ENCODE measurements at places on chromosomes 12 and 14.

DNA sequence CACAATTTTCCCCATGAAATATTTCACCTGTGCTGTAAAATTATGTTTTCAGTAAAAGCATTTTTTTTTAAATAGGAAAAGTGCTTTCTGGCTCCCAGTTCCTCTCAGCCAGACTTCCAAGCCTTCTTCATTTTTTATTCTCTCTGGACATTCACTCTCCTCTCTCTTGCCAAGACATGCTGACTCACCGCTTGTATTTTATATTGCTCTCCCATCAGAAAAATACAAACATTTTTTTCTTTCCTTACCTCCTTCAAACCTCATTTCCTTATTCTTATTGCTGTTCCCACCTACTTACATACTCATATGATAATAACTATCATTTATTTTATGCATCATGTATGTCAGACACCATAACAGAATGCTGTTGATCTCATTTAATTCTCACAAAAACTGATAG is 37.7 kb upstream of the ZNF641 start:
- no peaks in the 10 kb centered on the region for H3K36me3 ChIP-seq
- H3K4me1 ChIP-seq, result no peaks in the 10 kb centered on the region
- no peak overlapping the region for H3K27ac ChIP-seq
- no peak overlapping the region for H3K4me3 ChIP-seq

DNA sequence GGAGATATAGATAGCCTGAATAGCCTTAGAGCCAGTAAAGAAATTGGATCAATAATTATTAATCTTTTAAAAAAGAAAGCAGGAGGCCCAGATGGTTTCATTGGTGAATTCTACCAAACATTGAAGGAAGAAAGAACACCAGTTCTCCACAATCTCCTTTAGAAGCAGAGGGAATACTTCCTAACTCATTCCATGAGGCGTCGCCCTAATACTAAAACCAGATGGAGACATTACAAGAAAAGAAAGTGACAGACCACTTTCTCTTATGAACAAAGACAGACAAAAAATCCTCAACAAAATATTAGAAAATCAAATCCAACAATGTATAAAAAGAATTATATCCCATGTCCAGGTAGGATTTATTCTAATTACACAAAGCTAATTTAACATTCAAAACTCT is 362.6 kb downstream of the BCAT1 start:
- H3K27ac ChIP-seq, result no peak overlapping the region
- no peak for DNase-seq
- H3K4me3 ChIP-seq, result no peak overlapping the region
- H3K27me3 ChIP-seq, result no peaks in the 10 kb centered on the region

- no peaks in the 10 kb centered on the region for H3K36me3 ChIP-seq
- no peaks in the 10 kb centered on the region for H3K4me1 ChIP-seq
- H3K27ac ChIP-seq, result no peak overlapping the region
- no peak for DNase-seq
- H3K4me3 ChIP-seq, result no peak overlapping the region
Observed at GRCh38 chr12:132478845-132479244, 11.1 kb upstream of the FBRSL1 start.

DNA sequence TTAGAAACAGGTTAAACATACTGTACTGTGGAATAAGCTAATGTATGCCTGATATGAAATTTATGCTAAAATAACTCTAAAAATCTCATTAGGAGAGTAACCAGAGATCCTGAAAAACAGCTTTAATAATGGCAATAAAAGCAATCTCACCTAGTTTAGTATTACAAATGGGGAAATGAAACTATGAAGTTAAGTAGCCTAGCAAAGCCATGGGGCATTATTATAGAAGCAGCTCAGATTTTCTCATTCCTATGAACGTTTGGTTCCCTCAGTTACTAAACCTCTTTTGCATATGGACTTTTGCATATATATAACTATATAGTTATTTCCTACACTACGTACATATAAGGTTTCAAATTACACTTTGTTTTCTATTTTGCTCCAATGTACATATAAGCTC is 25.0 kb upstream of the APPL2 start:
- H3K36me3 ChIP-seq, result no peaks in the 10 kb centered on the region
- H3K4me1 ChIP-seq, result no peaks in the 10 kb centered on the region
- no peak for DNase-seq
- no peak overlapping the region for H3K27ac ChIP-seq
- H3K27me3 ChIP-seq, result no peaks in the 10 kb centered on the region
- H3K4me3 ChIP-seq, result no peak overlapping the region

- no peak overlapping the region for H3K27ac ChIP-seq
- no peaks in the 10 kb centered on the region for H3K27me3 ChIP-seq
- DNase-seq, result no peak
- no peaks in the 10 kb centered on the region for H3K36me3 ChIP-seq
- H3K4me1 ChIP-seq, result no peaks in the 10 kb centered on the region
- no peak overlapping the region for H3K4me3 ChIP-seq
Observed at GRCh38 chr12:94667031-94667540, 16.7 kb upstream of the TMCC3 start.

DNA sequence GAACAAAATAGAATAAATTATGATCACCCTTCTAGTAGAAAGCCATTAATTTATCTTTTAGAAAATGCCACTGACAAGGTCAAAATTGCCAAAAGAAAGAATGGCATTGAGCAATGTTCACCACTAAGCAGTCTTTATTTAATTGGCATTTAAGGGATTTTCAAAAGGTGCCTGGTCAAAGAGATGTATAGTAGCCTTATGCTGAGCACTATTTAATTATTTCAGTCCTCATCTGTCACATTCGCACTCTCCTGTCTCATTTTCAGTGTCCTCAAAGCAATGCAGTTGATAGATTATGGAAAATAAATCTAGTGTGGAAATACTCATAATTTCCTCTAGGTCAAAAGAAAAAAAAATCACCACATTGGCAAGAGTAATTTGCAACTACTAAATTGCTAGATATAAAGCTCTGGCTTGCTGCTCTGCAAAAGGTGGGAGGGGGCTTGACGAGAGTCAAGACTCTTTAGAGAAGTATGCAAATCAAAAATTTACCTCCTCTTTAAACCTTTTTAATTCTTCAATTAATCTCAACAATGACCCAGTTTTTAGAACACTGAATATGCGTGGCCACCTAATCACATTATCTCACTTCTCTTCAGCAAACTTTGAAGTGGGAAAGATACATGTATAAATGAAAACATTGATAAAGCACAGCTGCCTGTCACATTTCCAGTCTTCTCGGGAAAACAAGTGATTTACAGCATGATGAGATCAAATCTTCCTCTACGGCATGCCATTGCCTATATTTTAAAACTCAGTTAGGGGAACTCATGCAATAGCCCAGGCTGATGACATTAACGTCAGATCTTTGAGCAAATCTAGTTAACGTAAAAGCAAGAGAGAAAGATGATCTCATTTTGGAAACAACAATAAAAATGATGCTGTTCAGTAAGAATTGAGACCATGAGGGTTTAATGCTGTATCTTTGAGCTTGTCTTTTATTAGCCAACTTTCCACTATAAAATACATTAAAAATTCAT is 373.1 kb upstream of the DCN start:
- no peaks in the 10 kb centered on the region for H3K4me1 ChIP-seq
- no peaks in the 10 kb centered on the region for H3K36me3 ChIP-seq
- H3K4me3 ChIP-seq, result no peak overlapping the region
- no peak for DNase-seq

DNA sequence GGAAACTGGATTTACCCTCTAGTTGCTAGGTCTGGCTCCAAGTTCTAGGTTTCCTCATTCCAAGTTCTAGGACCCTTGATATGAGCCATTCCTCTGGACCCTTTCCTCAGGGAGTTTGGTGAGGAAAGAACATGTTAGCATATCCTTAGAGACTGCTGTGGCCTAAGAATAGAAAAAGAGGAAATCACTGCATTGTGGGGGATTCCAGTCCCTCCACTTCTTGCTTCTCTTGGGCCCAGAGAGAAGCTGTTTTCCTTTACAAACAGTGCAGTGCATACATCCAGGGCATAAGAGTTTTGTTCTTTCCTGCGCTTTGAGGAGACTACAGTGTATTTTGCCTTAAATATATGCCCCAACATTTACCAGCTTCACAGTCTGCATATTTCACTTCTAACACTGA is 59.0 kb downstream of the LLPH start:
- H3K27ac ChIP-seq, result no peak overlapping the region
- no peak overlapping the region for H3K4me3 ChIP-seq
- no peak for DNase-seq
- no peaks in the 10 kb centered on the region for H3K36me3 ChIP-seq

DNA sequence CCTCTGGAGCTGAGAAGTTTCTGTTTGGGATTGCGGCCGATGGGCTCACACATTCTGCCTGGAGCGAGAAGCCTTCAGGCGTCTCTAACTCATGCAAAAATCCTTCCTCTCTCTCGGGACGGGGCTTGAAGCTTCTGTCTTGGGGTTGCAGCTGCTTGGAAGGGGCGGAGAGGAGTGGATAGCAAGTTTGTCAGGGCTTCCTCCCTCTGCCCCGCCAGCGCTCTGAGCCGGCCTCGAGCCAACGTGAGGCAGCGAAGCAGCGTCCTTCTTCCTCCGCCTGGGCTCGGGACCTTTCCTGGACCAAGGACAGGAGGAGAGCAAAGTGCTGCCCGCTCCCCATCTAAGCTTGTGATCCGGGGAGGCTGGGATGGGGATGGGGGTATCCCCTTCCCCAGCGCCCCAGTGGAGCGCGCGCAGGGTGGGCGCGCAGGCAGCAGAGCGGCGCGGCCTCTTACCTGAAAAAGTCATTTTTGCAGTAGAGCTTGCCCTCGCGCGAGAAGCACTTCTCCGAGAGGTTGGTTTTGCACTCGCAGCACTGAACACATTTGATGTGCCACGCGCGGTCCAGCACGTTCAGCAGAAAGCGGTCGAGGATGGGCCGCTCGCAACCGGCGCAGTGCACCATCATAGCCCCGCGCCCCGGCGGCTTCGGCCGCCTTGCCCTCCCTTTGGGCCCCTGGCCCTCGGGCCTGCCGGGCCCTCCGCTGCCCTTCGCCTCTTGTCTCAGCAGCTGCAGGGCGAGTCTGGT is 626 bp downstream of the LHX5 start:
- peaks cover 5% of the 10 kb centered on the region for H3K4me1 ChIP-seq
- H3K36me3 ChIP-seq, result no peaks in the 10 kb centered on the region
- no peak overlapping the region for H3K4me3 ChIP-seq
- no peak for DNase-seq
- no peak overlapping the region for H3K27ac ChIP-seq

DNA sequence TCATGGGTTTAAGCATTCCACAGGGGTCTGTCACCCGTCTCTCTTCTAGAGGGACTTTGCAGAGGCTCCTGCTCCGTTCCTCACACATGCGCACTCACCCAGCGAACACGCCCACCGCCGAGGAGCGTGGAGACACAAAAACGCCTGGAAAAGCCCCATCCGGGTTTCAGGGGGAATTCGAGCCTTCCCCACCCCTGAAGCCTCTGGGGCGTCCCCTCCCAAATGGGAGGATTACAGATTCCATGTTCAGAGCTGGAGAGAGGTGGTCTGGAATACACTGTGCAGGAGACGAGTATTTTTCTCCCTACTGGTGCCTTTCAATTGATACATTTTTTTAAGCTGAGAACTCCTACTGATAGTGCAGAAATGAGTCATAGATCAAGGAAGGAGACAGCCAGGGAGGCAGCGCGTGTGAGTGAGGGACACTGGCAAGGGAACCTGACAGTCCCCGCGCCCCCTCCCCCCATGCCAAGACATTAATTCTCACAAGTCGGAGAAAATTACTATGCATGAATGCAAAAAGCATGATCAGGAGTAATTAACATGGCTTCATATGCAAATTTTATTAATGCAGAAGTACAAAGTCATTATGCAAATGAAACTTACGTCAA is 36.9 kb downstream of the BCL11B start:
- no peak for DNase-seq
- H3K27ac ChIP-seq, result no peak overlapping the region
- no peaks in the 10 kb centered on the region for H3K4me1 ChIP-seq

DNA sequence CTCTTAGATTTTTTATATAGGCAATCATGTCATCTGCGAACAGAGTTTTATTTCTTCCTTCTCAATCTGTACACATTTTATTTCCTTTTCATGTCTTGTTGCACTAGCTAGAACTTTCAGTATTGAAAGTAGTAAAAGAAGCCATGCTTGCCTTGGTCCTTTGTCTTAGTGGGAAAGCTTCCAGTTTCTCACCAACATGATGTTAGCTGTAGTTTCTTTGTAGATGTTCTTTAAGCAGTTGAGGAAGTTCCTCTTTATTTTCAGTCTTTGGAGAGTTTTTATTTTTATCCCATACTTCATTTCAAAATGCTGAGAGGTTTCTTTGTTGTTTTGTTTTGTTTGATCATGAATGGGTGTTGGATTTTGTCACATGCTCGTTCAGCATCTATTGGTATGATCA is 12.7 kb upstream of the RIMKLB start:
- DNase-seq, result no peak
- H3K27ac ChIP-seq, result no peak overlapping the region
- peaks cover 10% of the 10 kb centered on the region for H3K4me1 ChIP-seq

DNA sequence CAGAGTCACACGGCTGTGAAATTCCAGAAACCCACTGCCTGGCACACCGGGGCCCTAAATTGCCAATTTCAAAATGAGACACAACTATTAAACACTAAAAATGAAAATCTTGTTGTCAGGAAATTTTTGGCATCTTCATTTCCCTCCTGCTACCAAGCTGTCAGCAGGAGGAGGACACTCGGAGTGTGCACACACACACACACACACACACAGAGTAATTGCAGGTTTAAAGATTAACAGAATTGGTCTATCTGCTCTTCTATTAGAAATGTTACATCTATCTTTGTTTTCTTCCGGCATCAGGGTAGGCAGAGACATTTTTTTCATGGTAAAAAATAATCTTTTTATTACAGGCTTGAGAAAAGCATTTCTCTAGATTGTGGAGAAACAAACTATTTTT is 314.2 kb downstream of the EGLN3 start:
- no peak overlapping the region for H3K4me3 ChIP-seq
- H3K36me3 ChIP-seq, result no peaks in the 10 kb centered on the region
- no peaks in the 10 kb centered on the region for H3K27me3 ChIP-seq
- no peaks in the 10 kb centered on the region for H3K4me1 ChIP-seq
- H3K27ac ChIP-seq, result no peak overlapping the region

DNA sequence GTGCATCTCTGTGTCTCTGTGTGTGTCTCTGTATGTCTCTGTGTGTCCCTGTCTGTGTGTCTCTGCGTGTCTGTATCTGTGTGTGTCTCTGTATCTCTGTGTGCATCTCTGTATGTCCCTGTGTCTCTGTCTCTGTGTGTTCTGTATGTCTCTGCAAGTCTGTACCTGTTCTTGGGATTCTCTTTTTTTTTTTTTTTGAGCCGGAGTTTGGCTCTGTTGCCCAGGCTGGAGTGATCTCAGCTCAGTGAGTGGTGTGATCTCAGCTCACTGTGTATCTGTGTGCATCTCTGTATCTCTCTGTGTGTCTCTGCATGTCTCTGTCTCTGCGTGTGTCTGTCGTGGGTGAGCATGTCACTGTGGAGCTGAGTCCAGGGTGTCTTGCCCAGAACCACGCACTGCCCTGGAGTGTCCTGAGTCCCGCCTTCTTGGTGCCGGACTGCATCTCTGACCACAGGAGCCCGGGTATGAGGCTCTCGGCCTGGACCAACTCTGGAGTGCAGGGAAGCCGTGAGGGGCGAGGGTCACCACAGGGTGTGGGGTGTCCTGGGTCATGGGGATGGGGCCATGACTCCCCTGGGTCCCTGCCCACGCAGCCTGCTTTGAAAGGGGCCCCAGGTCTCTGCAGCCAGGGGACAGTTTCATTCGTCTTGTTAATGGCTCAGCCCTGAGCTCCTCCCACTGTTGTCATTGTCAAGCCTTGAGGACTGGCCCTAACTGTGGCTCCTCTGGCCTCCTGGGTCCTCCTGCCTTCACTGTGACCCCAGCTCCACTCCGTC is 11.8 kb downstream of the MYL2 start:
- H3K36me3 ChIP-seq, result no peaks in the 10 kb centered on the region
- no peak overlapping the region for H3K27ac ChIP-seq

- H3K4me3 ChIP-seq, result no peak overlapping the region
- no peaks in the 10 kb centered on the region for H3K27me3 ChIP-seq
- no peak overlapping the region for H3K27ac ChIP-seq
Observed at GRCh38 chr12:49633703-49634345, 10.5 kb downstream of the PRPF40B start.

Data from breast epithelium (tissue), 4 donors.